ENCODE measurements at places on chromosomes 12 and 14.

DNA sequence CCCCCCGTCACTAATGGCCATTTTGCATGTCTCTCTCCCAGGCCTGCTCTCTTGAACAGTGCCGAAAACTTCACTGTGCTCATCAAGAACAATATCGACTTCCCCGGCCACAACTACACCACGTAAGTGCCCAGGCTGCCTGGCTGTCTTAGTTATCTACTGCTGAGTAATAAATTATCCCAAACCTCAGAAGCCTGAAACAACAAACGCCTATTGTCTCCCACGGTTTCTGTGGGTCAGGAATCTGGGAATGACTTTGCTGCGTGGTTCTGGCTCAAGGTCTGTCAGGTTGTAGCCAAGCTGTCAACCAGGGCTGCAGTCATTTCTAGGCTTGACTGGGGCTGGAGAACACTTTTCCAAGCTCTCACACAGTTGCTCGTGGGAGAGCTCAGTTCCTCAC lies 32.6 kb downstream of the P2RX7 start:
- no peak for DNase-seq

DNA sequence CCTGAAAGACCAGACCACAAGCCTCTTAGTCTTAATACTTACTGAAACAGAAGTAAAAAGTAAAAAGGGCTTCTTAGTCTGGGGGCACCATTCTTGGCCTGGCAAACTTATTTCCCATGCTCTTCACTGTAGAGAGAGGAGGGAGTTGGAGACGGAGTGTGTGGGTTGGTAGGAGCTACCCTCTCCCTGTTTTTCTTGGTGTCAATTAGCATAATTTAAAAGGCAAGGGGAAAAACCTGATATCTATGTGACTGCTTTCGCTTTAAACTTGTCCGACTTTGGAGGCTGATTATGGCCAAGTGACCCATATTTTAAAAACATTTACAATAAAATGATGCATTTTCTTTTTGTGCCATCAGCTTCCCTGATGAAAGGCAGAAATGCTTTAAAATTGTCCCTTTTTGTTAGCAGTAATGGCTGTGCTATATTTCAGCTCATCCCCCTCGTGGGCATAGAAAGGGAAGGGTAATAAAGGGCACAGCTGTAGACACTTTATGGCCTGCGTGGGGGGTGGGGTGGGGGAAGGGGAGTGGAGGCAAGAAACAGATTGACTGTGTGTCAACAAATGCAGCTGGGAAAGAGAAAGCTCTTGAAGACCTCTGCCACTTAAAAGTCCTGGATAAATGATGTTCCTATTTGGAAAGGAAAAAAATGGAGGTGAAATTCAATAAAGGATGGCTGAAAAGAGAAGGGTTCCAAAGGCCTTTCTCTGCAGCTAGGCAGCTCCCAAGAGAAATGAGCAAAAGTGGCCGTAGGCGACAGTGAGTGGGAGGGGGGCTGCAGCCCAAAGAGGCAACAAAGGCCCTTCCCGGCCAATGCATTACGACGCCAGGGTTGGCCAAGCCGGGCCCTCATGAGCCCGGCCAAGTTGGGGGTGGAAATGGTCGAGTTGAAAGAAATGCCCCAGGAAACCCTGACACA lies 57.5 kb upstream of the TMEM263 start:
- DNase-seq: no peak

DNA sequence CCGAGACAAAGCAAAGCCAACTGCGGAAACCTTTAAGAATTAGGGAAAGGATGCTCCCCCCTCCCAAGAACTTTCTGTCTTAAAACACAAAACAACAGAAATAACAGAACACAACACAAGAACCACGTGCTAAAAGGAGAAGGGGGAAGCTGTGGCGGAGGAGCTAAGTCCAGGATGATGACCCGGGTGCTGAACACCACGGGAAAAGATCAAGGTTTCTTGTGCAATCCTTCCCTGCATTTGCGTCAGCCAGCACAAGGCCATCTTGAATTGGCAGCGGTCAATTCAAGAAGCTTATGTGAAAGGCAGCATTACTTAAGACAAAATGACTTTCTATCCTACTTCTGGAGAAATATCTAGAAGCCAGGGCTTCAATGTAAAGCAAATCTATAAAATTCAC lies 11.0 kb upstream of the CREBL2 start:
- no peak for DNase-seq

GRCh38 chr14:102316338-102316742 lies 3.2 kb upstream of the ZNF839 start:
- no peak for DNase-seq

DNA sequence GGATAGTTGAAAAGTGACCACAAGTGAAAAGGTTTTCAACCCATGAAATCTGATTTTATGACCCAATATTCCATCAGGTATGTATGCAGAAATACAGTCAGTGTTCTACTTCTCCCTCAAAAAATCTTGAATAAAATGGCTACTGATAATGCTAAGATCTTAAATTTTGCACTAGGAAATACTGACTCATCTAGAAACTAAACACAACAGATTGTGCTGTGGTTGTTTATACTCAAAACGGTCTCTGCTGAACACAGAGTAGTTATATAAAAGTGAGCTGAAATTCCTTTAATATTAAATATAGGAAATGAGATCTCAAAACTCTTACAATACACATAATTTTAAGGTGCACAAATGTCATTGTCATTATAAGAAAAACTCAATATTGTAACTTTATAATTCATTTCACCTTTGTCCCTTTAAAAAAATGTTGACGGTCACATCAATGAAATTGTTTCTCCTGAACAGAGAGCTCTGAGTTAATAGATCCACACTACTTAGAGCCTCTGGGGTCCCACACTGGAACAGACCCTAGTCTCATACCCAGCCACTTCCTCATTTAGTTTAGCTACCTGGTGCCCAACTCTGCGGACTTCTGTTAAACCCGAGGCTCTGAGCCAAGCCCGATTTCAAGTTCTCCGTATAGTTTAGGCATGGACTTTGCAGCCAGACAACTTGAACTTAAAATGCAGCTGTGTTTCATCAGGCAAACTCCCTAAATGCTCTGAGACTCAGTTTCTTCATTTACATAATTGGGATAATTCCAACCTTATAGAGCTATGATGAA lies 9.3 kb downstream of the COCH start:
- no peak for DNase-seq

DNA sequence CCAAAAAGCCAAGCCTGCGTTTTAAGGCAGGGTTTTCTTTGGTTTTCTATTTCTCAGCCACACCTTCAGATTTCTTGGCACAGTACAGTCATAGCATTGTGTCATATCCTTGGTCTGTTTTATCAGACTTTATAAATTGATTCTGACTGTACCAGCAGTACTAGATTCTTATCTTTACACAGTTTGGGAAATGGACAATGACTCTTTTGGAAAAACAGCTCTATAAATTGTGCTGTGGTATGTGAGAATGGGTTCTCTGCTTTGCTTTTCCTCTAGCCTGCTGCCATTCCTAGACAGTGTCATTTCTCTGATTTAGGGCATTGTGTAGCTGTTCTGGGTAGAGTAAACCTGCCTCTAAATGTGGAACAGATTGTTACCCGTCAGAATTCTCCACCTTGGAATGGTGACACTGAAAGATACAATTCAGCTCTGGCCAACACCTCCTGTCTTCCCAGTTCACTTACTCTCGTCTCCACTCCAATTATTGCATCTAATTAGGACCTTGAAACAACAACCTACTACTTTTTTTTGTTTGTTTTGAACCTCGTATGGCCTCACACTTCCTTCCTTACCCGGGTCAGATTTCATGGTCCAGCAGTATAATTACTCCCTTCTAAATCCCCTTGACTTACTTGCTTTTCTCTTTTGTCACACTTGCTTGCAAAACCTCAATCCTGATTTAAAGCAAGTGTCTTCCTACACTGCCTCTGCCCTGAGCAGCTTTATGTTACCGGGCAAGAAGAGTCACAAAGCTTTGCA lies 226.3 kb downstream of the ERC1 start:
- DNase-seq: no peak

- no peak for DNase-seq
Measured at GRCh38 chr14:64788706-64789105, 84.5 kb downstream of the PLEKHG3 start.

GRCh38 chr12:57452937-57453509 lies 2.1 kb upstream of the INHBE start:
- DNase-seq: no peak

GRCh38 chr14:46964378-46964777 lies 312.8 kb upstream of the RPL10L start:
- no peak for DNase-seq

GRCh38 chr14:90336985-90337384 lies 5.2 kb upstream of the NRDE2 start:
- DNase-seq: no peak

GRCh38 chr12:123457980-123458779 lies at the start of gene SNRNP35:
Gene SNRNP35, plus strand, starts transcription at chr12:123458139. Its CDS starts 7,402 bp downstream, at chr12:123465541.
- DNase-seq: peak; percentile 56

DNA sequence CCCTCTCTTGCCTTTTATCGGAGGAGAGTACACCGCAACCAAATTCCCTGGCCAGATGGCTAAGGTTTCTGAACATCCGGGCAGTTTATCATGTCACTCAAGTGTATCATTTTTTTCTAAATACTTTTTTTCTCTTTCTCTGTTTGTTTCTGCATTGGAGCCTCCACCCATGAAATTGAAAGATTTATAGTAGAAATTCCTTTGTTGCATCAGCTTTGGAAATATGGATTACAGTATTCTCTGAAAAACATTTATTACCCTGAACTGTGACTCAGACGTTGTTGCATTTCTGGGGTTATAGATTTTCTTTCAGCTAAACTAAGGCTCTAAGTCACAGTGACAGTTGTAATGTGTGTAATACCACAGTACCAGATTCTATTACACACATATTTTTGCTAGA lies 187.0 kb downstream of the SPTSSA start:
- DNase-seq: no peak

GRCh38 chr14:35898217-35898775 lies 72.2 kb downstream of the BRMS1L start:
- no peak for DNase-seq

DNA sequence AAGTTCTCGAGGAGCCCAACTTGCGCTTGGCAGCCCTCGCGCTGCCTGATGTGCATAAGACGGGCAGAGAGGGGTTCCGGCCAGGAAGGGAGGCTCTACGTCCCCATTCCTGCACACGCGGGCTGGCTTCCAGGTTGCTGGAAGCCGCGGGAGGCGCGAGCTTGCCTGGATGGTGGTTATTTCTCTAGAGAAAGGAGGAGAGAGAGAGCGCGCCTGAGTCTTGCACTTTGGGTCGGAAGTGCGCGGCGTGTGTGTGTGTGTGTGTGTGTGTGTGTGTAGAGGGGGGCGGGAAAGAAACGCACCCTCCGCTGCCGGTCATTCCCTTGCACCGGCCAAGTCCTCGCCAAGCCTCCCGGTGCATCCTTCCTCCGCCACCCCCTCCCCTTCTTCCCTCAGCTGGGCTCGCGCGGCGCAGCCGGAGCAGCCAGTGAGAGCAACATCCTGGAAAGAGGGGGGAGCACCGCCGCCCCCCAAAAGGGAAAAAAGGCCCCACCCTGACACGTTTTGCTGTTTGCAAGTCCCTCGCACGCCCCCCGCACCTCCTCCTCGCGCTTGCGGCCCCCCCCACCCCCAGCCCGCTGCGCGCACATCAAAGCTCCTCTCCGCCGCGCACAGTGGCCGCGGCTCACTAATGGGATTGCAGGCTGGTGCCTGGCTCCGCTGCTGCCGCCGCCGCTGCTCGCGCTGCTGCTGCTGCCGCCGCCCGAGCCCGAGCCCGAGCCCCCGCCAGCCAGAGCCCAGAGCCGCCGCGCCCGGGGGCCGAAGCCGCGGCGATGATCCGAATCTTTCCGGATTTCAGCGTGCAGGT lies 4.4 kb upstream of the NPAS3 start:
- no peak for DNase-seq

DNA sequence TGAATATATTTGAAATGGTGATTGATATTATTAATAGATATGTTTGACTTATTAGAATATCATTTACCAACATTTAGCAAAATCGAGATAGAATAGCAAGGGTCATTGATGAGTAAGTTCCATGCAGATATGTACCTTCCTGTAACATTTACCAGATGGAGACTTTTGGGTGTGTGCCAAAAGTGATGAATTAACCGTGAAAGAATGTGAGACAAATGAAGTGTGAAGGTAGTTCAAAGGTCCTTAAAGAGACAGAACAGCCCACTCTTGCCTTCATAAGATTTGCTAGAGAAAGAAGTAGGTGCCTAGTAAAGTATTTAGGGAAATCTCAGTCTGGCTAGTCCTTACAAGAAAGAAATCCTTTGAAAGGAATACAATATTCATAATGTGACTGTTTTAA lies 45.5 kb downstream of the FGD4 start:
- no peak for DNase-seq

- no peak for DNase-seq
Measured at GRCh38 chr12:31106101-31106803, 32.6 kb downstream of the DDX11 start.

DNA sequence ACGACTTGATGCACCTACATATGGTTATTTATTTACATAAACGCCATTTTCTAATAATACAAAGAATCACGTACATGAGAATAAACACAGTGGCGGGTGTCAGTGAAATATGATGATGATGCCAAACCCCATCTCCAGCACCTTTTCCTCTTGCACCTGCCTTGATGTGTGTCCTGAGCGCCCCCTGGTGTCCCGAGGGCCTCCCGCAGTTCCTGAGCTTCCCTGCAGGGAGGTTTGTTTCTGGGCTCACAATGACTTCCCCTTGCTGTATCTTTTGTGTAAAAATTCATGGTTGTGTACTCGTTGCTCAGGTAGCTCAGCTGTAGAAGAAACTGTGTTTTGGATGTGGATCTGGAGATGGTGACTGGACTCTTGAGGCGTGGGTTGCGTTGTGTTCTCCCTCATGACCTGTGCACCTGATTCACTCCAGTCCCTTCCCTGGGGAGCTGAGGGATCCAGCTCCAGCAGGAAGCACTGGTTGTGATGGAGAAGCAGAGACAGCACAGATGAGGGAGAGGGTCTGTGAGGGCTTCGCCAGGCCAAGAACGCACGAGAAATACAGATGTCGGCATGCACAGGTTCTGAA lies 1037.8 kb downstream of the TMEM121 start:
- DNase-seq: peak; percentile 32

GRCh38 chr12:16857456-16857923 lies 251.5 kb upstream of the LMO3 start:
- DNase-seq: no peak

DNA sequence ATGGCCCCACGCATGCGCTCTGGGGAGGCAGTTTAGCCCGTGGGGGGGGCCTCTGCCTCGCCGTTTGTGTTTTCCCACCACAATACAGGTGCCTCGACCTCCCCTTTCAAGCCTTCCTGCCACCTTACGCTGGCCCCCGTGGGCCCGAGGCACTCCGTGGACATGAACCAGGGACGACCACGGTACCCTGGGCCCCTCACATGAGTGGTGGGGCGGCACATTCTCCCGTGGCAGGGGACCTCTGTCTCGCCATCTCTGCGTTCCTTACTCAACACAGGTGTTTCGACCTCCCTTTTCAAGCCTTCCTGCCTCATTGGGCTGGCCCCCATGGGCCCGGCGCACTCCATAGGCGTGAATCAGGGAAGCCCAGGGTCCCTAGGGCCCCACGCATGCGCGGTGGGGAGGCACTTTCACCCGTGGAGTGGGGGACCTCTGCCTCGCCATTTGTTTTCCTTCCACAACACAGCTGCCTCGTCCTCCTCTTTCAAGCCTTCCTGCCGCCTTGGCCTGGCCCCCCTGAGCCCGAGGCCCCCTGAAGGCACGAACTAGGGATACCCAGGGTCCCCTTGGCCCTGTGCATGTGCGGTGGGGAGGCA lies 339.5 kb downstream of the ALG10 start:
- no peak for DNase-seq
